M059J (cell line): ENCODE measurements at places on chromosomes 4 and X. TPM values are rescaled to one million over a fixed set of nuclear protein-coding genes. Genes with fewer than 3 reads are reported as not detected.
A peak's percentile ranks its signal among the peaks of the same experiment; 100 is the strongest.

CLGN gene
- 3.8 and 7.4 TPM in 2 replicates for total RNA-seq

ZNF630 gene
- total RNA-seq: 3.0 and 3.2 TPM in 2 replicates

DNA sequence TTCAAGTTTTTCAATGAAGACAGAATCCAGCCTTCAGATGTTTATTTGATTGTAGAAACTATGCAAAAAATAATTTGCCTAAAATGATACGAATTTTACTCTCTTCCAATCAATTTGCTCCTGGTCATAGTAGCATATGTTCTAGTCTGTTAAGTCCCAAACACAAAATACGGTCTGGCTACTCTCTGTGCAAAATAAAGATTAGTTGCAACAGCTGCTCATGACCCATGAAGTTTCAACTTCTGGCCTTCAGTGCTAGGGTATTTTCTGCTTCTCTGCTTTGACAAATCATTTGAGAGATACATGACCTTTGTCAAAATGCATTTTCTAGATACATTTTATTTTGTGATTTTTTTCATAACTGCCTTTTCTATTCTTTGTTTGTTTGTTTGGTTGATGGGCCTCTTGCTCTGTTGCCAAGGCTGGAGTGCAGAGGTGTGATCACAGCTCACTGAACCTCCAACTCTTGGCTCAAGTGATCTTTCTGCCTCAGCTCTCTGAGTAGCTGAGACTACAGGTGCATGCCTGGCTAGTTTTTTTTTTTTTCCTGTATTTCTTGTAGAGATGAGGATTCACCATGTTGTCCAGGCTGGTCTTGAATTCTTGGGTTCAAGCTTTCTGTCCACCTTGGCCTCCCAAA is 55.2 kb downstream of the TACR3 start:
- no peak for DNase-seq

DNA sequence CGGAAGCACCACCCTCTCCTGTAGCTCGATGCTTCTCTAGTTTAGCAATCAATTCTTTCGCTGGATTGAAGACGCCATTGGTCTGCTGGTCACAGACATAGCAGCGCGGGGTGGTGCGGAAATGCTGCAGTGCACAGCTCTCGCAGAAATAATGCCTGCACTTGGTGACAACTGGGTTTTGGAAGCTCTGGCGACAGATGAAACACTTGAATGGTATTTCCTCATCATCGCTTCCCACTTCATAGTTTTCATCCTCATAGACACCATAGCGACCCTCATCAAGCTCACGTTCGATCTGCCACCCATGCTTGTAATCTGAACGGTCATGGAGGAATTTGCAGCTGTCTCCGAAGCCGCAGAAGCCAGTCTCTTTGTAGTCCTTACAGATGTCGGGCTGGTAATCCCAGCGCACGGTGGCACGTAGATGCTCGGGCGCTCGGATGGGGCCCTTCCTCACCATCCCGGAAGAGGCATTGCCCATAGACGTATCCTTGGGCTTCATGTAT is 854 bp downstream of the RNF113A start:
- DNase-seq: peak; percentile 55

DNA sequence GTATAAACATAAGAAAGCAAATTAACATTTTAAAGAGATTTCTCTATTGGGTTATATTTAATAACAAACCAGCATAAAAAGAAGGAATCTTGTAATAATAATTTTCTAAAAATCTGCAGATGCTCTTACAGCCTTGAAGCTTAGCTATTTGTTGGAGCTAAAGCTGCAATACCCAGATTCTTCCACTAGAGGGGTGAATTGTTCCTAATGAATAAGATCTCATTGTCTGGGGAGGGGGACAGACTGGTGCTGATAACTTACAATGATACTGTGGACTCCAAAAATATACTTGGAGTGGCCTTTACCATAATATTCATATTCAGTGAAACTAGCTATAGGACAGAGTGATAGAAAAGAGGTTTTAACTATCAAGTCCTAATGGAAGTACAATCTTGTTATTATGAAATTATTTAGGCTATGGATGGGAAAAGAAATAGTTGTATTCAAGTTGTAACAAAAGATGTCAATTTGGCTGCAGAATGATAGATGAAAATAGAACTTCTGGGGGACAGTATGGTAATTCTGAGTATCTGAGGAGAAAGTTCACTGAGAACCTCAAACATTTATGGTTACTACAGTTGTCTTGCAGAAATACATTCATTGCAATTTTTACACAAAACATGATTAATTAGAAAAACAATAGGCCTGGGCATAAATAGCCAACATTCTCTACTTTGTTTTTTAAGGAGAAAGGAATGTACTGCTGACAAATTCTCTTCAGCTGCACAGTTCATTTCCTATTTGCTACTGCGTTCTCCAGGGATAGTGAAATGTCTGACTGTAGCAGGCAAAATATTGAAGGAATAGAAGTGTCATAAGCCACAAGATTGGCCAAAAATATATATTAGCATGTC is 443.3 kb downstream of the GBA3 start:
- DNase-seq: peak; percentile 46

GRCh38 chr4:87353592-87353991 is 30.9 kb upstream of the HSD17B13 start:
- peak; percentile 46 for DNase-seq

GRCh38 chr4:16820329-16820728 is 78.1 kb downstream of the LDB2 start:
- DNase-seq: peak; percentile 51

DNA sequence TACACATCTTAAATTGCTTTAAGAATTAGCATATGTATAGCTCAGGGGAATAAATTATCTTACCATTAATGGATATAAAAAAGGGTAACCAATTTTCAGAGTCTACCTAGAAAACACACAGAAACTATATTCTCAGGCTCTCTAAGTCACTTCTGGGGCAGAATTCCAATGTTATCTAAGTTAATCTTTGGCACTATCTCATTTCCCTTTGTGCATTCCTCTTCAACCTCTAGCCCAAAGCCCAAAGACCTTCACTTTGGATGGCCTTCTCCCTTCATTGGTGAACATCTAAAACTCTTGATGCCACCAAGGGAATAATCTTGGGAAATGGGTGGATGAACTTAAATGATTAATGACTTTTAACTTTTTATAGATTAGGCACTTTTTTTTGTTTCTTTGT is 108.3 kb downstream of the APBB2 start:
- DNase-seq: peak; percentile 64

DNA sequence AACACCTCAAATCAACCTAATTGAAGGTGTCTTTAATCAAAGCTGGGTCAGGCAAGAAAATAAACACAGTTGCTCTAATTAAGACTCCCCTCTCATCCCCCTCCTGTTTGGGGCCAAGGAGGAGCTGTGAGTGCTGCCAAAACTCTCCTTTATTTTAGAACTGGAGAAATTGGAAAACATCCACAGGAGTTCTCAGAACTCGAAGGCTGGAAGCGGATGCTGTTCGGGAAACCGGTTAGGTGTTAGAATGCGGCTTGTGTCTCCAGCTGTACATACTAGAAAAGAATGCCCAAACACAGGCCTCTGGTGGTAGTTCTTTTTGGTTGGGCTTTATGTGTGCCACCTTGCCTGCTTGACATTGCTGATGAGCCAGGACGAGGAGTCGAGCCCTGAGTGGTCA is 118.2 kb downstream of the GPR143 start:
- DNase-seq: no peak

GRCh38 chr4:127641524-127641923 is 8.8 kb downstream of the INTU start:
- DNase-seq: no peak

- DNase-seq: no peak
Observed at GRCh38 chrX:38861489-38861888, 60.2 kb downstream of the MID1IP1 start.

HSFX1 gene
- 0.42 and 0.59 TPM in 2 replicates for total RNA-seq

LSM6 gene
- 38.8 and 68.8 TPM in 2 replicates for total RNA-seq

CYTL1 gene
- total RNA-seq: 138 and 180 TPM in 2 replicates

DNA sequence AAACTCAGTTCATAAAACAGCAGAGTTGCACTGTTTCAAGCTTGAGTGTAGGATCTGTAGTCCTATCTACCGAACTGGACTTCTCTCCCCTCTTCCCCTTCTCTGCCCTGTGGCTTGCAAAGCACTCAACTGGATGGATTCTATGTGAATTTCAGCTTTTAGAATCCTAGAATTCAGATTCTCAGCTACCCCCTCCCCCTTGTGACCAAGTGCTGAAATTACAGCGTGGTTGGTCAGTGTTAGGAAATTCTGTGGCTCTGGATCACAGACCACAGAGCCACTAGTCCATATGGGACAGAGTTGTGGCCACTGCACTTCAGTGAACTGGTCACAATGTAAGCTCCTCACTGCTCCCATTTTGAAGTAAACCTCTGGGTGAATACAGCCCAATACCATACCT is 64.6 kb upstream of the TRPC5 start:
- DNase-seq: peak; percentile 26

- DNase-seq: no peak
Observed at GRCh38 chr4:118947095-118947494, 58.4 kb downstream of the SYNPO2 start.

RTL9 gene
- total RNA-seq: 0.02 and 0.12 TPM in 2 replicates

ALB gene
- not detected in 2 replicates for total RNA-seq

DNA sequence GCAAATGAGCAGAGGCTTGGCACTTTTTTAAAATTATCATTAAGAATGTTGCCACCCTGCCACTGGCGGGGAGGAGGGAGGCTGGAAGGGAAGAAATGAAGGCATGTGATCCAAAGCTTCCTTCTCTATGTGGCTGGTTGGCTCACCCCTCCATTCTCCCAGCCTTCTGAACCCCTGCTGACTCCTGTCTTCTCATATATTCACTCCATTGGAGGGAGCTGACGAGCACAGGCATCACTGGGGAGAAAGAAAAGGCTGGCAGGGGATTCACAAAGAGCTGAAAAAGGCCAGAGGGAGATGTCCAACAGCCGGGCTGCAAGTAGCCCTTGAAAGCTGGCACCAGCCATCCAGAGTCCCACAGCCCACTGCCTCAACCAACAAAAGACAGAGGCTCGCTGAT is 495.6 kb downstream of the BCOR start:
- peak; percentile 2 for DNase-seq

- peak; percentile 41 for DNase-seq
Observed at GRCh38 chr4:4668355-4669210, 126.7 kb upstream of the STX18 start.

DNA sequence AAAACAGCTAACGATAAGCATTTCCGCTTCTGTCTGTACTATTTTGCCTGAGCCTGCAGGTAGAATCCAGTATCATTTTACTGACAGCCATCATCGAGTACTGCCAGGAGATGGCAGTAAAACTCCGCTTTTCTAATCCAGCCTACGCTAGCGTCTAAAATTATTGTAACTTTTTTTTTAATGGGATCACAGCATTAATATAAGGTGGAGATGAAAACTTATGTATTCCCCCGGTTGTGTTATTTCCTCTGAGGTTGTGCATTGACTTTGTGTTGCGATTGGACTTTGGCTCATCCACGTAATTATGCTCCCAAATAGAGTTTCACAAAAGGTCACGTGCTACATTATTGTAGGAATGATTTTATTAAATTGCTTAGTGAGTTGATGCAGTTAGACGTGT is 248.1 kb downstream of the C4orf33 start:
- DNase-seq: peak; percentile 41

DNA sequence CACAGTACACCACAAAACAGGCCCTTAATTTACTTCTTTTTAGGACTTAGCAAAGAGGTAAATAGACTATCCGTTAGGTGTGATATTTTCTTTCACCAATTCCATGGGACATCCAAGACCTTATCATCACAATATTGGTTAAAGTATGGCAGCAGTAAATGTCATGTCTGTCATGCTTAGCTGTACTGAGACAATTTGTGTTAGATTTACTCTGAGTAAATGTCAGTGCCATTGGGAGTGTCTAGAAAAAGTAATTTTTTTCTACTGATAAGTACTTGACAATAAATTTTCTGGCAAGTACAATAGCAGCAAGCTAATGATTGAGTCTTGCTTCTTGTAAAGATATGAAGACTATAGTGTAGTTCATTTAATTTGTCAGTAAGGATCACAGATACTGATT is 756.1 kb downstream of the FAM133A start:
- no peak for DNase-seq

DNA sequence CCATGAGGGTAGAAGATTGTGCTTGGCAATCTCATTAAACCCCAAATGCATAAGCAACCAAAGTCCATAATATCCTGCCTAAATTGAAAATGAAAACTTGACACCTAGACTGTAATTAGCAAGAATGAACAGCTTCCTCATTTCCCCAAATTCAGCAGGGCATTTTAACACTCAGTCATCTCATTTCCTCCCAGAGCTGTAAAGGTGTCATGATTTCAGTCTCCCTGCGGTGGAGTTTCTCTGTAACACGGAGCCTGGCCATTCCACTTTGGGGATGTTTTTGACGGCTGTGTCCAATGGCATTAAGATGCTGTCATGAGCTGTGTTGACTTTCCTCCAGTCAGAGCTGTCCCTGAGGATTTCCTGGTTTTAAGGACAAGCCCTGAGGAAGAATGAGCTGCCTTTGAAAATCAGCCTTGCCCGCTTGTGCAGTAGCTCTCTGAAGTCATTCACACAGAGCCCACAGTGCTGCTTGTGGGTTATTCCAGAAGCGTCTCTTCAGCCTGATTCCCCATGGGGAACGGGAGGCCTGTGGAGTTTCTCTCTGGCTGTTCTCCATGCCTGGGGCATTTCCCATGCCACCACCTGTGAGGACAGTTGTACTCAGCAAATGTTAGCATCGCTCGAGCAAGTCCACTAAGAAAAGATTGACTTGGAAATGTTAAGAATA is 187.0 kb downstream of the MID1 start:
- DNase-seq: no peak

ZCCHC13 gene
- total RNA-seq: not detected in 2 replicates

TCEAL1 gene
- total RNA-seq: 53.5 and 88.1 TPM in 2 replicates

DNA sequence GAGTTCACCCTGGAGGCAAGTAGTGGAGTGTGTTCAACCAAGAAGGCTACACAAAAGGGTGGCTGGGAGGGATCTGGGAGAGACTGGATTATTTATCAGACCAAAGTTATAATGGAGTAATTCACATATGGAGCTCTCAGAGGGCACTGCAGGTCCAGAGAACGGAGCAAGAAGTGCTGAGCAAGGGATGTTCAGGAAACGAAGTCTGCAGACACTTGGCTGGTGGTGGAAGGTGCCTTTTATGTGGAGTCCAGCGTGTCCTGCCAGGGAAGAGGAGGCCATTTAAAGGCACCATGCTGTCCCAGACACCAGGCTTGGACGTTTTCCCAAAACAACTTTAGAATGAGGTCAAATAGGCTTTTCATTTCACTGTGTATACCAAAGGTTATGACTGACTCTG is 130.1 kb downstream of the CEP135 start:
- no peak for DNase-seq

DNA sequence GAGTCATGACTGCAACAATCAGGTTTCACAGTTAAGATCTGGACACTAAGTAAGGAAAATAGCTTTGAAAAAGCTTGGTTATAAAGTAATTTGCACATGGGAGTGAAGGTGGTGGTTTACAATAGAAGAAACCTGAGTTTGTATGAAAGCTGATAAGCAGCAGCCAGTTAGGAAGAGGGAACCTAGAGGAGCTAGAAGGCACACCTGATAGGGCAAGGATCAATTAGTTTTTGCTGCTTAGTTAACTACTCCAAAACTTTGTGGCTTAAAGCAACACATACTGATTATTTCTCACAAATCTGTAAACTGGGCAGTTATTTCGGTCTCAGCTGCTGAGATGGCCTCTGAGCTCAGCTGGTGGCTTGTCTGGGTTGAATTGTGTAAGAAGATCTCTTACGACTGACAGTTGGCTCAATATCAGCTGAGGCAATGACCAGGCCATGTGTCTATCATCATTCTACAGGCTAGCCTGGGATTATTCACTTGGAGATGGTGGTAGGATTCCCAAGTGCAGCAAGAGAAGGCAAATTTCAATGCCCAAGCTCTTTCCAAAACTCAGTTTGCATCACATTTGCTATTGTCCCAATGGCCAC is 255.0 kb upstream of the PITX2 start:
- no peak for DNase-seq

GRPEL1 gene
- 36.7 and 52.5 TPM in 2 replicates for total RNA-seq
